Fibroblast of skin of left biceps (primary cell): ENCODE measurements at places on chromosomes 12 and 14.
A peak's percentile ranks its signal among the peaks of the same experiment; 100 is the strongest.

- DNase-seq: no peak
These were observed 53.1 kb downstream of the FOXN4 start for GRCh38 chr12:109256011-109256410.

DNA sequence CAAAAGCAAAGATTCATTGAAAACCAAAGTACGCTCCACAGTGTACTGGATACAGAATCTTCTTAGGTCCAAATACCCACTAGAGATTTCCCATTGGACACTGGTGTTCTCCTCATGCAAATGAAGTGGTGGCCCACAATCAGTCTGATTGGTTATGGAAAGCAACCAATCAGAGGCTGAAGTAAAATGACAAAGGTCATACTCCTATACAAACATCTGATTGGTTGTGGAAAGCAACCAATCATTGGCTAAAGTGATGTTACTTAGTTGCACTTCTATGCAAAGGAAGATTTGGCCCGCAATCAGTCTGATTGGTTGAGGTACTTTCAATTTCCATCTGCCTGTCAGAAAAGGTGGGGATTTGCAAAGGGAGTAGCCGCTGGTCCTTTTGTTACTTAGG, 1.3 kb upstream of the WASHC3 start:
- no peak for DNase-seq

- DNase-seq: peak; percentile 17
These were observed 23.8 kb upstream of the PHC1 start for GRCh38 chr12:8890313-8891085.

DNA sequence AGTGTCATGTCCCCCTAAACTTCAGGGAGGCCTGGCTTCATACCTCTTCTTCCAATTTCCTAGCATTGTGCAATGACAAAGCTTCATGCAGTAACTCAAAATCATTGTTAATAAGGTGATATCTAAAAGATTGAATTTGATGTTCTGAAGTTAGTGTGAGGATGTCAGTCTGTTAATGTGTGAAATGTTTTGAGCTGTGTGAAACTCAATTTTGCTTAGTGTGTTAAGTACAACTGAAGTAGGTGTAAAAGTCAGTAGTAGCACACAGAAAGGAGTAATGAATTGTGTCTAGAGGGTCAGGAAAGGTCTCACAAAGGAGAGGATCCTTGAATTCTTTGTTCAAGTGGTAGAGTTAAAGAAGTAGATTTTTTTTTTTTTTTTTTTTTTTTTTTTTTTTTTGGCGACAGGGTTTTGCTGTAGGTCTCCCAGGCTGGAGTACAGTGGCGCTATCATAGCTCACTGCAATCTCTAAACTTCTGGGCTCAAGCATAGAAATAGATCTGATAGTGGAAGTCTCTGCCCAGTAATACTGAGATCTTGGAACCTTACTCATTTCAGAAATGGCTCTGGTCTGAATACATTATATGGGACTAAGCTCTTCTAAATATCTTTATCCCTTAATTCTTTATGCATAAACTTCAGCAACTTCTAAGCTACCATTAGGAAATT, 63.9 kb downstream of the FUT8 start:
- no peak for DNase-seq

- no peak for DNase-seq
These were observed 4.5 kb upstream of the SETD1B start for GRCh38 chr12:121799156-121799841.

DNA sequence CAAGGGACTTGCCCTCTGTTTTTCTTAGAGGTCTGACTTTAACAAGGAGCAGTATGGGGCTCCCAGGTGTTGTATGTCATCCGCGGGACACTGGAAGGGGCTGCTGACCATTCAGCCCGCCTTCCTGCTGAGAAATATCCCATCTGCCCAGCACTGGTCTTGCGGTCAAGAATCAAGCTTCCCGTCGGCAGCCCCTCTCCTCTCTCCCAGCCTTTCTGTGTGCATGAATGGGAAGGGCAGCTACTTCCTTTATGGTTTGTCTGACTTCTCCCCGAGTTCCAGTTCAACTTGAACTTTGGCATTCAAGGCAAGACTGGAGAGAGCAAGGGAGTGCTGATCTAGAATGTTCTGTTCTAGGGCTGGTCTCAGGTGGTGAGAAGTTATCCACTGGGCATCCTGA, 51.5 kb downstream of the PSMA6 start:
- DNase-seq: no peak

DNA sequence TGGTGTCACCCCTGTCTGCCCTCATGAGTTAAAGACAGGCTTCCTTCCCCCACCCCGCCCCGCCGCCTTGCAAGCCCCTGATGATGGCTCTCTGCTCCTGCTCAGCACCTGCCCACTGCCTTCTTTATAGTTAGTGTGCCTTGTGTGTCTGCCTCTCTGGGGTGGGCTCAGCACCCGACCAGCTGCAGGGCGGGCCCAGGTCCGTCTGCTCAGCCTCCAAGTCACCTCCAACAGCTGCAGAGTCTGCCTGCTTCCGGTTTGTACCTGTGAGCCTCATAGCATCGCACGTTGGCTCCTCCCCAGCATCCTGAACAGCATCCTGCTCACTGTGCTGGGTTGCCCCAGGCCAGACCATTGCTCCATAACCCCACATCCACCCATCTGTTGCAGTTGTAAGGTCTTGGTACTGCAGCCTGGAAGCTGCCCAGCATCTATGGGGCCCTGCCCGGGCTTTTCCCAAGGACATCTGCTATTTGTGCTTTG, 3.5 kb downstream of the TGFB3 start:
- DNase-seq: no peak

- DNase-seq: no peak
These were observed 37.0 kb upstream of the CHST11 start for GRCh38 chr12:104419717-104420116.

GRCh38 chr12:49806321-49806813, 21.8 kb downstream of the NCKAP5L start:
- no peak for DNase-seq

DNA sequence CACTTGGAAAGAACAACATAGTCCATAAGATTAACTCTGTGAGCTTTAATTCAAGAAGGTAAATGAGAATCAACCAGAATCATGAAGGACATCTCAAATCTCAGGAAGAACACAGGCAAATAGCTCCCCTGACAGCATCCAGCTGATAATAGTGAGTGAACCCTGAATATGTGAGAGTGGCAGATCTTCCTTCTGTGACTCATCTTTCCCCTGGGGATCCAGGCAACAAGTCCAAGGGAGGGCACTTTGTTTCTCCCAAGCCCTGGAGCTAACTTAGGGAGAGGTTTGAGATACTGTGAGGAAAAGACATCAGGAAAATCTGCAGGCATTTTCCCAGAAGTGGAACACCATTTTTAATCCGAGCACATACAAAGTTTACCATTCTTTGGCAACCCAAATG, 763.9 kb upstream of the MGAT4C start:
- DNase-seq: no peak

- no peak for DNase-seq
These were observed 64.9 kb upstream of the SYT1 start for GRCh38 chr12:78799649-78800048.

DNA sequence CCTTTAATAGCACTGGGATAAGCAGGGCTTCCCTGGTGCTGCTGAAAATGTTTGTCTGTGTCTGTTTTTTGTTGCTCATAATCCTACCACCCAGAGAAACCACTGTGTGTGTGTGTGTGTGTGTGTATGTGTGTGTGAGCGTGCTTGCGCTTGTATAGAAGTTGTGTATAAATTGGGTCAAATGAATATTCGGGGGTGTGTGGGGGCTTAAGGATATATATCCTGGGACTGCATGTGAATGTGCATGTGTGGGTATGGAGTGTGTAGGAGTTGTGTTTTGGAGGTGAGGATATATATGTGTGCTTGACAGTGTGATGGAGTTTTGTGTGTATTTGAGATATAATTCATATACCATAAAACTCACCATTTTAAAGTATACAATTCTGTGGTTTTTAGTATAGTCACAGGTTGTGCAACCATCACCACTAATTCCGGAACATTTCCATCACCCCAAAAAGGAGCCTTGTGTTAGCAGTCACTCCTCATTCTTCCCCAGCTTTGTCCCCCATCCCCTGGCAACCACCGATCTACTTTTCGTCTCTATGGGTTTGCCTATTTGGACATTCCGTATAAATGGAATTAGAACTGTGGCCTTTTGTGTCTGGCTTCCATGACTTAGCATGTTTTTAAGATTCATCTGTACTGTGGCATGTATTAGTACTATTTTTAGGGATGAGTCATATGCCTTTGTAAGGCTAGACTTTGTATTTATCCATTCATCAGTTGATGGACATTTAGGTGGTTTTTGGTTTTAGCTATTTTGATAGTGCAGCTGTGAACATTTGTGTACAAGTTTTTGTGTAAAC, 25.6 kb downstream of the TCTN1 start:
- peak; percentile 28 for DNase-seq

- no peak for DNase-seq
These were observed 34.7 kb downstream of the APPL2 start for GRCh38 chr12:105201299-105201698.

- no peak for DNase-seq
These were observed 1.2 kb upstream of the DCAF11 start for GRCh38 chr14:24113379-24113800.

GRCh38 chr14:21711360-21711961, 37.8 kb upstream of the OR4E1 start:
- DNase-seq: peak; percentile 1

DNA sequence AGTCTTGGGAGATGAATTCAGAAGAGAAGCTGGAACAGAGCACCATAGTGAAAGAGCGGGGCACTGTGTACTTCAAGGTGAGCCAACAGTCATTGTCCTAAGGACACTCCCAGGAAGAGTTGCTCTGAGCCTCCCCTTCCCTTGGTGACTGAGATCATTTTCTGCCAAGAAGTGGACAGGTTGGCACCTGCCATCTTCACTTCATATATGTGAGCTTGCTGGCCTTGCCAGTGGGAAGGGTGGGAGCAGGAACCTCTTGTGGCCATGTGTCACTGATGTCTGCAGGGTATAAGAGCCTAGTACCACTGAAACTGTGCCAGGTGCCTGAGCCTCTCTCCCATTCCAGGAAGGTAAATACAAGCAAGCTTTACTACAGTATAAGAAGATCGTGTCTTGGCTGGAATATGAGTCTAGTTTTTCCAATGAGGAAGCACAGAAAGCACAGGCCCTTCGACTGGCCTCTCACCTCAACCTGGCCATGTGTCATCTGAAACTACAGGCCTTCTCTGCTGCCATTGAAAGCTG, 5.3 kb downstream of the FKBP4 start:
- DNase-seq: no peak

DNA sequence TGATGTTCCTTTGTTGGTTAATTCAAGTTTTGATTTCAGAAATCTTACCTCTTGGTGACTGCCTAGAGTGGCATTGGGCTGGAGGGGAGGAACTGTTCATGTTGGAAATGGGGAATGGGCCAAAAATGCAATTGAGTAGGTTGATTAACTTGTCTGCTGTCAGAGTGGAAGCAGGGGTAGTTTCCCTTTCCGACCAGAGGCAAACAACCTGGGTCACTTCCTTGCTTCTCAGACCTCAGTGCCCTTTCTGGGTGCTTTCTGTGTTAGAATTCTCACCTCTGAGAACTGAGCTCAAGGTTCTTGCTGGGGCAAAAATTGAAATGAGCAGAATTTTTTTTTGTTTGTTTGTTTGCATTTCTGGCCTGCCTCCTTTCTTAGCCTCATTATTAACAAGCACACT, 2.3 kb upstream of the M6PR start:
- no peak for DNase-seq

- DNase-seq: no peak
These were observed 363.9 kb downstream of the BCL11B start for GRCh38 chr14:98908050-98908449.
